GM10248 (cell line): ENCODE measurements at places on chromosomes 3 and 15.
A peak's percentile ranks its signal among the peaks of the same experiment; 100 is the strongest.

- no peak for DNase-seq
Observed at GRCh38 chr3:132347811-132348210, 30.6 kb downstream of the ACP3 start.

GRCh38 chr3:192223815-192224214, 503.5 kb downstream of the FGF12 start:
- DNase-seq: no peak

GRCh38 chr3:44661189-44661588, 12.7 kb downstream of the ZNF35 start:
- no peak for DNase-seq

DNA sequence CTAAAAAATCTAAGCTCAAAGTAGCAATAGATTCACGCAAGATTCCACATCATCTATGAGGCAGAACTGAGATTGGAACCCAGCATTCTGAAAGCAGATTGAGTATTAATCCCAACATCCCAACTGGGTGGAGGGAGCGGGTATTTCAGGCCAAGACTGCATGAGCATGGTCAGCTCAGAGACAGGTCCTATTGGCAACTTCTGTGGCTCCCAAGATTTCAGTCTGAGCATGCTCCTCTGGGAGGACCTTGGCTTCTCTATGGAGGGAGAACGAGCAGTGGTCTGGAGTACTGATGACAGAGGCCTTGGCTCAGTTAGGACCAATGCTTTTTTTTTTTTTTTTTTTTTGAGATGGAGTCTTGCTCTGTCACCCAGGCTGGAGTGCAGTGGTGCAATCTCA, 4.0 kb upstream of the ITGA11 start:
- no peak for DNase-seq

- DNase-seq: no peak
Observed at GRCh38 chr3:69433121-69433968, 47.5 kb upstream of the FRMD4B start.

GRCh38 chr3:65284961-65285360, 597.2 kb upstream of the ADAMTS9 start:
- no peak for DNase-seq

DNA sequence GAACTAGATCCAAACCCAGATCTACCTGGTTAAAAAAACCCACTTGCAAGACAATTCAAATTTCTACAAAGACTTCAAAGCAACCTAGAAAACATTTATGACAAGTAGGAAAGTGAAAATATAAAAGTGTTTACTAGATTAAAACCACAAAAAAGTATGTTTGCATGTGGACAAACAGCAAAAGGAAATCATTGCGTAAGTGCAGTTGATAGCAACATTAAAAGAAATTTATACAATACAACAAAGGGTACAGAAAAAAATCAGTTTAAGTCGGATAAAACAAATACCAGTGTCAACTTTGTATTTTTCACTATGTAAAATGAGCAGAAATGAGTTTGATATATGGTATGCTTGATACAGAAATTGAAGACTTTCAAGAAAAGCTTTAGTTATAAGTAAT, 2.6 kb downstream of the EIF5A2 start:
- no peak for DNase-seq

- no peak for DNase-seq
Observed at GRCh38 chr3:54665016-54665600, 262.8 kb downstream of the LRTM1 start.

- peak; percentile 15 for DNase-seq
Observed at GRCh38 chr3:177887475-177887874, 648.8 kb upstream of the KCNMB2 start.

DNA sequence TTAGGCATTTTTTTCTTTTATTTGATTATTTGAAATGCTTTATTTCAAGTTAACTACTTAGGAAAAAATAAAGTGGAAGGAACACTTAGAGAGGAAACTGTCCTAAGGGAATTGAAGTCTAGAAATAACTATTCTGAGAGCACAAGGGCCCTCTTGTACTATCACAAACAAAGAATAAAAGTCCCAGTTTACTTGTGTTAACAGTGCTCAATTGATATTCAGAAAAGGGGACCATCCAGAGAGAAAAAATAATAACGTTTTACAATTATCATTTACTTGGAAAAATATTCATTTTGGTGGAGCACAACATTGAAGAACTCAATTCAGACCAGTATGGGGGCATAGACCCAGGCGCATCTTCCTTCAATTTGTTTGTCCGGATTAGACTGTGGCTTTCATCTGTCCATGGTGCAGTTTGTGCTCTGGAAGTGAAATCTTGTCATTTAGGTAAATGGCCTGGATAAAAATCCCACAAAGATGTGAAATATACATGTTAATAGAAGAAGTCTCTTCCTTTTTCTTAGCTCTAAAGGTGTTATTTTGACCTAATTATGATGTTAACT, 54.5 kb upstream of the SAMMSON start:
- no peak for DNase-seq

- no peak for DNase-seq
Observed at GRCh38 chr3:42519568-42519962, 17.1 kb downstream of the VIPR1 start.

GRCh38 chr3:50189274-50189673, 2.1 kb upstream of the GNAT1 start:
- peak; percentile 60 for DNase-seq

DNA sequence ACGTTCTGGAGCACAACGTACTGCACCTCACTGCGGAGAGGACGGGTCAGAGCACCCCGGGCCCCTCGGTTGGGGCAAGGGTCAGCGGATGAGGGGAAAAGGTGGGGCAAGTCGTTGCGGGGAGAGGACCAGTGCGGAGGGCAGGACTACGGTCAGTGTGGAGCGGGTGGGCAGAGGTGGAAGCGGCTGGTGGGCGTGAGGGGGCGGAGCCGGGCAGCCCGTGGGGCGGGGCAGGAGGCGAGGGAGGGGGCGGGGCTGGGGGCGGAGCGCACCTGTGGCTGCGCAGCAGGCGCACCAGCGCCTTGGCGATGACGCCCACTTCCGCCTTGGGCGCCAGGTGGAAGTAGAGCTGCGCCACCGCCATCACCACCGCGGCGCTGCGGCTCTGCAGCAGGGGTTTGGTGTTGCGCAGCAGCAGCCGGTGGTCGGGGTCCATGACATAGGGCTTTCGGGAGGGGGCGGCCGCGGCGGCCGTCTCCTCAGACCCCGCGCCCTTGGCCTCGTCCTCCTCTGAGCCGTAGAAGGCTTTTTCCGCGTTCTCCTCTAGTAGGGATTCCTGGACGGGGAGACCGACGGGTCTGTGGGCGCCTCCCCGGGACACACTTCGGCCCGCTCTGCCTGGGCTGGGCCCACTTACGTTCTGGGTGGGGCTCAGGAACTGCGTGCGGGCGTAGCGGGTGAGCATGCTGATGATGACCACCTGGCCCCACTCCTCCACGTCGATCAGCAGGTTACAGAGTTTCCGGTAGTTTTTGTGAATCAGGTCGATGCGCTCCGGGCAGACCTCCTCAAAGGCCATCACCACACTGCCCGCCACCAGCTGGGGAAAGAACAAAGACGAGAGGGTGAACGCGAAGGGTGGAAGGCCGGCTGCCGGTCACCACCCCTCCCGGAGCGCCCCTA, 29.2 kb downstream of the AP3B2 start:
- DNase-seq: peak; percentile 84

DNA sequence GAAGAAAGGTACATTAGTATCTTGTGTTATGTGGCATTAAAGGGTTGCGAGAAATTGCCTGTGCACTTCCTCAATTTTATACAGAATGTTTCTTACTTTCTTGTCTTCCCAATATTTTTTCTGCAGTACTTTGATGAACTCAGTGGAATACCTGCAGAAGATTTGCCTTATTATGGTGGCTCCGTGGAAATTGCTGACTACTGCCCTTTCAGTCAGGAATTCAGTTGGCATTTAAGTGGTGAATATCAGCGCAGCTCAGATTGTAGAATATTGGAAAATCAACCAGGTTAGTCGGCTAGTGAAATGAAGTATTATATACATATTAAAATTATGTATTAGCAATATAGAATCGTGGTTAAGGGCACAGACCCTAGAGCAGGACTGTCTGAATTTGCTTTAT, 61.3 kb downstream of the LMLN start:
- DNase-seq: no peak
